A172 (cell line): ENCODE measurements at places on chromosomes 1 and 21. TPM values are rescaled to one million over a fixed set of nuclear protein-coding genes. Genes with fewer than 3 reads are reported as not detected.

DNA sequence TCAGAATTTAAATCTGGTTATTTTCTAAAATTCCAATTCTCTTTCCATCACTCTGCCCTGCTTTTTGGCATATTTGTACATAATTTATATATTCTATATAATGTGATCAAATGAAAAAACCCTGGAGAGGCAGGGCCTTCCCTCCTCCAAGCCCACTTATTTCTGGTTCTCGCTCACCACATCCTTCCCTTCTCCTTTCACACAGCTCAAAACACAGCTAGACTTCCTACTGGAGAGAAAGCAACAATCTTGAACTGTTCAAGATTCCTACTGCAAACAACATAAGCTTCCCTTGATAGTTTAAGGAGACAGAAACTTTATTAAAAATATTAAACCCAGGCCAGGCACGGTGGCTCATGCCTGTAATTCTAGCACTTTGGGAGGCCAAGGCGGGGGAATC lies 7.6 kb upstream of the AIM2 start:
- no peak for DNase-seq

- DNase-seq = no peak
These were observed 2.9 kb upstream of the HTR6 start for GRCh38 chr1:19661721-19662228.

DNA sequence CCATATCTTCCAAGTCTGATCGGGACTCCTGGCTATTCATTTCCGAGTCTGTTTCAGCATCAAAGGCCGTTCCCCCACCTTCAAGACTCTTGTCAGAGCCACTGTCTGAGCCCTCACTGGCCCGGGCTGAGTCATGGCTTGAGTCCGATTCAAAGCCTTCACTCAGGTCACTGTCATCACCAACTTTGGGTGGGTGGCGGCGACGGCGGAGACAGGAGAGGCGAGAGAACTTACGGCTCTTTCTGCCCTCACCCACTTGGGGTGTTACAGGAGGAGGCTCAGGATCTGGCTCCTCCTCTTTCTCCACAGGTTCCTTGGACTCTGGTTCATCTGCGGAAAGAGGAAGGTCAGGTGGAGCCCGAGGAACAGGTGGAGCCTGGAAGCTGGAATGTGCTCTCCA lies 16.6 kb downstream of the SMG5 start:
- no peak for DNase-seq

DNA sequence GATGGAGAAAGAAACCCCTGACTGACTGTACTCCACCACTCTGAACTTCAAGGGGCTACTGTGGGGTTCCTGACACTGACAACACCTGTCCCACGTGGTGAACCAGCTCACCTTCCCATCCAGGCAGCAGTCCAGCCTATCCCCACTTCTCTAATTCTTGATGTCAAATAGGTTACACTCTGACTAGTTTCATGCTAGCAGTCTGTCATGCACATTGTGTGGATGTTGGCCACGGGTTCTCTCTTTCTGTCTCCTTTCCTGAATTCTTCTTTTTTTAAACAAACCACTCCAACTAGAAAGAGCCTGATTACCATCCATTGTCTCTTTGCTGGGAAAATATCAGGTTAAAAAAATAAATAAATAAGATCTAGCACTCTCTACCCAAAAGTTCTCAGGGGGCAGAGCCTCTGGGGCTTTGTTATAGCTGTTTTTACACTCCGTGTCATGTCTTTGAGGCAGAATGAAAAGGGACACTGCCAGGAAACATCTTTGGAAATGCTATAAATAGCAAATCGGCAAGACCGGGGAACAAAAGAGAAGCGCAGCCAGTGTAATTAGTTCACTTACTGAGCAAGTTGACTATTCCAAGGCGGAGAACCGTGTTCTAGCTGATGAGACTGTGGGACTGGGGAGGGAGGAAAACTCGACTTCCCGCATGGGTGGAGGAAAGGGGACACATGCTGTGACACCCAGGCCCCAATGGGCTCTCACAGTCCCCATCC lies 356.1 kb downstream of the OMA1 start:
- DNase-seq = no peak

- no peak for DNase-seq
These were observed 9.6 kb downstream of the TARBP1 start for GRCh38 chr1:234469376-234469775.

DNA sequence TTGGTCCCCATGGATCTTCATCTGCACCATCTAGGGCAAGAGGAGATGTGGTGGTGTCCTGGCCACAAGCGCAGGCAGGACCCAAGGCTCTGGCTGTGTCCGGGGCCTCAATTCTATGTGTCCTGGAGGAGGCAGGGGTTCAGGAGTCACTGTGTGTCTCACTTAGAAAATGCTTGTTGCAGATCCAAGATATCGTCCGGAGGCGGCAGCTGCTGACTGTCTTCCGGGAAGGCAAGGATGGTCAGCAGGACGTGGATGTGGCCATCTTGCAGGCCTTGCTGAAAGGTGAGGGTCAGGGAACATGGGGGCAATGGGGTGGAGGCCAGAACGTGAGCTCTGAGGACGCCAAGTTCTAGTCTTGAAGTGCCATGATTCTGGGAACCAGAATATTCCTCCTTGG lies 29.1 kb downstream of the TRPM2 start:
- DNase-seq = no peak

- peak; percentile 14 for DNase-seq
These were observed 51.3 kb upstream of the IFFO2 start for GRCh38 chr1:19007491-19008441.

GRCh38 chr1:170929835-170930554 lies 5.3 kb upstream of the MROH9 start:
- DNase-seq = peak; percentile 69

DNA sequence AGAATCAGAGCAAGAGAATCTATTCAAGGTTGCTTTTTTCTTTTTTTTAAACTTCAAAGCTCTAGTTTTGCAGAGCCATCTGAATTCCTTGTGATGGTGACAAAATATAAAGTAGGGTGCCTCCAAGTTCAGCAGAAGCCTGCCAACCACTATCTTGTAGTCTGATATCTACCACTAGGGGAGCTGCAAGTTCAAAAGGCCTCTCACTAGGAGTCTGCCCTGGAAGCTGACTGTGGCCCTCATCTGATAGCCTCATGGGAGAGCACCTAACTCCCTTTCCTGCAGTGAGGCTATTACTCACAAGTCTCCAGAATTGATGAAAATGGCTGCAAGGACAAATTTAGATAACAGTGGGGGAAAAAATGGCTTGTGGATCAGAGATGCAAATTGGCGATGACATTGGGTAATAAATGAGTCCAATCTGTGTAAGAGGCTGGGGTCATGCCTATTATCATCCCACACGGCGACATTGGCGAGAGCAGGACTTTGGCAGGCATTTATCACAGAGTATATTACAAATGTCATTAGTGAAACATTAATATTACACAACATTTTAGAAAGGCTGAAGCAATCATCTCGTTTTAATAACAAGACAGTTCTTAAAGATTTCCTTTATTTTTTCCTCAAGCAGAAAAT lies 10.7 kb upstream of the ZP4 start:
- peak; percentile 67 for DNase-seq

DNA sequence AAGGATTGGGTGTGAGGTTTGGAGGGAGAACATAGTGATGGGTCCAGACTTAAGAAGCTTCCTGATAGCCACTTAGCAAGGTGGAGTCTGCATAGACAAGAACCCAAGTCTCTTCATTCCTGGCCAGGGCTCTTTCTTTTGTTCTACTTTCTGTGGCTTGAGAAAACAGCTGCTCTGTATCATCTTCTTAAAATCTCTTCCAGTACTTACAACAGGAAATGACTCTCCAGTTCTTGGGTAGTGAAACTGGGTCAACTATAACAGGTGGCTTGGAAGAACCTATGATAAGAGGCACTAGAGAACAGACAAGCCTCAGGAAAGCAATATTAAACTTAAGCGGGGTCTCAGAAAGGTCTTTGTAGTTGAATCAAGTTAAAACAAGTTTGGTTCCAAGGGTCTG lies 148.1 kb upstream of the USP24 start:
- DNase-seq = peak; percentile 45

GRCh38 chr1:89347296-89347695 lies 16.6 kb upstream of the GBP6 start:
- DNase-seq = no peak

GRCh38 chr1:6612641-6613360 lies 730 bp upstream of the PHF13 start:
- DNase-seq = peak; percentile 15

DNA sequence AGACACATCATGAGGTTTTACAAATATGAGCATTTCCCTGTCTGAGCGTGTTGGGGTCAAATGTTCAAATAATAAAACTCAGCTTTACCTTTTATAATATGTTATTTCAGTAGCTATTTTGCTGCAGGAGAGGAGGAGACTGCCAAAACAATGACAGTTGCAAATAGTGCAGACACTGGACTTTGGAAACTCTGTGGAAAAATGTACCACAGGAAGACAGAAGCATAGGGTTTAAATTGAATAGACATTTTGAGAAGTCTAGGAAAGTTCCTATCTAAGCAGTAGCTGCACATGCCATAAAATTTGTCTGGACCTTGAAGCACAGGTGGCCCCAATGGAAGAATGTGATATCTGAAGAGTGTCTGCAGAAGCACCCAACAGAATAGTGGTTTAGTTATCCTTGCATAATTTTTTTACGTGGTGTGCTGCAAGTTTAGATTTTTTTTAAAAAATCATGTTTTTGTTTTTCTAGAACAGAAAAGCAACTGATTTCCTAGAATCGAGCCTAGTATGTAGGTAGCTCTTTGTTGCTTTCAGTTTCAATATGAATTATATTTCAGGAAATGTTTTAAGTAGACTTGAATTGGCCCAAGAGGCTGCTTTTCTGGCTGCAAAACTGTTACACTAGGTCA lies 14.0 kb upstream of the GBP5 start:
- no peak for DNase-seq

- no peak for DNase-seq
These were observed 33.3 kb downstream of the FOXD2 start for GRCh38 chr1:47471163-47471562.

DNA sequence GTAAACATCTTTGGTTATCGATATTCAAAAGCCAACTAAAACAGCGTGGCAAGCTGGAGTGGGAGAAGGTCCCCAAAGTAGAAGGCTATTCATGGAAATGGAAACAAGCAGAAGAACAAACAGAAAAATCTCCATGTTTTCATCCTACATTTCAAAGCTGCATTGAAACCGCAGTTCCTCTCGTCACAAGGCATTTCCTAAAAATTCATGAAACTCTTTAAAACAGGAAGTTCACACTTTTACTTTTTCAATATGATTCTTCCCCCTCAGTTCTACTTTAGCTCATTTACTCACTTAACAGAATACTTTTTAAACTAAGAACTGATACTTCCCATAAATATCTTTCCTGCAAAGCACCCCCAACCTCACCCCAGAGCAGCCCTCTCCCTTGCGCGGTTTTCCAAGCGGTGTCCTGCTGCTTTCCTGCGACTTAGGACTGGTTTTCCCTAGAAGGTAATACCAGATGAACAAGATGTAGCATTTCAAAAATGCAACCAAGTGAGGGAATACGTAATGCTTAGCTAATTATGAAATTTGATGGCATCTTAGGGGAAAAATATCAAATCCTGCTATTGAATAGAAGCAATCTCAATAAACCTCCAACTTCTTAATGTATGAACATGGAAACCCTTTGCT lies 228.3 kb upstream of the PKN2 start:
- DNase-seq = no peak

GRCh38 chr1:247287460-247287859 lies 31.6 kb downstream of the VN1R5 start:
- DNase-seq = no peak

GRCh38 chr1:60916199-60916598 lies 166.2 kb upstream of the NFIA start:
- no peak for DNase-seq

GRCh38 chr1:153233448-153233847 lies 16.1 kb downstream of the PRR9 start:
- no peak for DNase-seq

- DNase-seq = no peak
These were observed 29.7 kb upstream of the GRIK3 start for GRCh38 chr1:37064039-37064438.

DNA sequence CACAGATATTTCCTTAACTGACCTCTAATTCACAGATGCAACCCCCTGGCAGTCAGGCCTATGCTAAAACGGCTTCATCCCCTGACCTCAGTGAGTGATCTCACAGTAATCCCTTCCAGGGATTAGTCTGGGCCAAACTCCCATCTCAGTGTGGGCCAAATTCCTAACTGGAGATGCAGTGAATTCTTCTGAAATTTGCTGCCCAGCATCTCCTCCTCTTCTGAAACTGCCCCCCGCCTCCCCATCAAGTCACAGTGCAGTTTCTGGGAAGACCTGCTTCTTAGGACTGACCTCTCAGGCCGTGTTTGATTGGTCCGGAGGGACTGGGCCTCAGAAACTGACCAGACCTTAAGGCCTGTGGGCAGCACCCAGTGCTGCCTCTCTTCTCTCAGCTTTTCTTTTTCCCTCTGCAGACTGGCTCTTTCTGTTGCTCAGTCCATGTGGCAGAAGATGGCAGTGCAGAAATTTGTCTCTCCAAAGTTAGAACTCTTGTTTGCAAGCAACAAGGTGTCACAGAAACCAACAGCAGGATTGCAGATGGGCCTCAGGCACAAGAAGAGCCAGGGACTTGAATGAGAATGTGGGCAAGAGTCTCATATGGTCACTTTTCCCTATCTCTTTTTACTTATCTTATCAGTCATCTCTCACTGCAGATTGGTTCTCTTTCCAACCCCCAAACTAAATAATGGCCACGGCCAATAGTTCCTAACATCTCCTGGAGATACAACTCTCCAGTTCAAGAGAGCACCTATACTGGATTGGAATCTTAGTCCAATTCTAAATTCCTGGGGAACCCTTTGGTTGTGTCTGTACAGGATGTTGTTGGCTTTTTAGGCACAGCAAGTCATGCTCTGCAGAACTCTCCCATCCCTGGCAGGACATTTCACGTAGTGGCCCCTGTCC lies 95.5 kb upstream of the RALGPS2 start:
- no peak for DNase-seq

- peak; percentile 66 for DNase-seq
These were observed 261.1 kb downstream of the CAMTA1 start for GRCh38 chr1:7046314-7046713.

DNA sequence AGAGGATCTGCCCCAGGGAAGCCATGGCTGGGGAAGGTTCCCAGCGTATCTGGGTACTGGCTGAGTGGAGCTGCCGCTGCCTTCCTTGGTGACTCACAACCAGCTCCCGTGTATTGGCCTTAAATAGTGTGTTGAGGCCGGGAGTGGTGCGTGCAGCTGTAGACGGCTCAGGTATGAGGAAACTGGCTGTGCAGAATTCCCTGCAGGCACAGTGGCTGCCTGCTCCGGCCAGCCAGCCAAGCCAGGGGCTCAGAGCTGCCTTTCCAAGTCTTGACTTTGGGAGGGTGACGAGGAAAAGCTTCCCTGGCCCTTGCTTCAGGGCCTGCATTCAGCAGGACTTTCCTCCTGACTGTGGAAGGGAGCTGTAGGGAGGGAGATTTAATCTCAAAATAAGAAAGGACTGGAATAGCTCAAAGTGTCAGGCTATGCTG lies at the start of gene VTCN1:
Gene VTCN1 (minus strand): TSS at position 97 of the 431 bp plus-strand sequence. CDS start 72 bp downstream, at position 25.
- DNase-seq = no peak

GRCh38 chr1:181327796-181328195 lies 155.5 kb upstream of the CACNA1E start:
- no peak for DNase-seq

GRCh38 chr1:212291505-212292134 lies 6.4 kb downstream of the PPP2R5A start:
- peak; percentile 67 for DNase-seq

MLLT11 gene
- total RNA-seq = 99.2 and 101 TPM in 2 replicates

USH2A gene
- total RNA-seq = 6.9 and 8.1 TPM in 2 replicates

KRTAP13-3 gene
- total RNA-seq = not detected in 2 replicates

LAPTM5 gene
- 0.12 TPM in 1 of 2 replicates, not detected in the other for total RNA-seq

FAM177B gene
- not detected in 2 replicates for total RNA-seq

RGS13 gene
- total RNA-seq = not detected in 2 replicates

APOBEC4 gene
- total RNA-seq = not detected in 2 replicates

CYP4X1 gene
- total RNA-seq = 0.29 and 0.98 TPM in 2 replicates

DCDC2B gene
- total RNA-seq = not detected in 2 replicates

CR1 gene
- not detected in 2 replicates for total RNA-seq

OR2M3 gene
- 0.12 and 0.19 TPM in 2 replicates for total RNA-seq
